Pancreas (tissue), 10 donors: ENCODE measurements at places on chromosomes 3 and 15. TPM values are rescaled to one million over a fixed set of nuclear protein-coding genes. Genes with fewer than 3 reads are reported as not detected.

Gene SLC9C1
- total RNA-seq, result not detected

Gene NEO1
- 22.1 TPM for total RNA-seq

Gene WWTR1
- 47.0 TPM for total RNA-seq

Gene GHRL
- 5.2 TPM for total RNA-seq

Gene BNC1
- total RNA-seq, result 0.06 TPM

Gene GPR62
- total RNA-seq, result not detected

Gene NPAP1
- total RNA-seq, result 0.09 TPM

Gene ARRDC4
- 10.8 TPM for total RNA-seq

Gene AADAC
- 6.2 TPM for total RNA-seq

Gene FGF7
- total RNA-seq, result 6.9 TPM

Gene P3H2
- total RNA-seq, result 4.1 TPM

Gene GRAMD2A
- not detected for total RNA-seq

Gene PPP1R14D
- not detected for total RNA-seq

DNA sequence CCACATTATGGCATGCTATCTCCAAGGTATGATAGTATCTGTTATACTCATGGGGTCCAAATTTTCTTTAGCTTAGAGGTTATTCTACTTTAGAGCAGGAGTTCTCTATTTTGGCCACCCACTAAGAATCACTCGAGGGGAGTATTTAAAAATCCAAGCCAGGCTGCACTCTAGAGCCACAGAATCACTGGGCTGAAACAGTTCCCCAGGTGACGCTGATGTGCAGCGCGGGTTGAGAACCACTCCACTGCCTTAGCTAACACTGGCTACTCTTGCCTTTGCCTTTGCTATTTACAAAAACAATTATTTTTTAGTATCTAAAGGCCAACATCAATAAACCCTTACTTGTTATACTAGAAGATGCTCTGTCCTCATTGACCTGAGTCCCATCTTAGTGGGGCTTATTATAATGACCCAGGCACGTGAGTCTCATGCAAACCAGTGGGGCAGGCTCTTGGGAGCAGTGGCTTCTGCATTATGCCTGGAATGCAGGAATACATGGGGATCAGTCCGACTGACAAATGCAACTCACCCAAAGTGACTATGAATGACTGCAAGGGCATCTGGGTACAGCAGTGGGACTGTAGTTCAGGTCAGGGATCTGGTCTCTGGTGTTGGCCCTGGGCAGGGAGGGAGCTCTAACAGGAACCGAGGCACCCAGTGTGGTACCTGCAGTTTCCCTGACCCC, 21.7 kb upstream of the CGNL1 start:
- no peak for DNase-seq

GRCh38 chr15:62605282-62605681, 437.3 kb upstream of the TPM1 start:
- DNase-seq, result no peak

DNA sequence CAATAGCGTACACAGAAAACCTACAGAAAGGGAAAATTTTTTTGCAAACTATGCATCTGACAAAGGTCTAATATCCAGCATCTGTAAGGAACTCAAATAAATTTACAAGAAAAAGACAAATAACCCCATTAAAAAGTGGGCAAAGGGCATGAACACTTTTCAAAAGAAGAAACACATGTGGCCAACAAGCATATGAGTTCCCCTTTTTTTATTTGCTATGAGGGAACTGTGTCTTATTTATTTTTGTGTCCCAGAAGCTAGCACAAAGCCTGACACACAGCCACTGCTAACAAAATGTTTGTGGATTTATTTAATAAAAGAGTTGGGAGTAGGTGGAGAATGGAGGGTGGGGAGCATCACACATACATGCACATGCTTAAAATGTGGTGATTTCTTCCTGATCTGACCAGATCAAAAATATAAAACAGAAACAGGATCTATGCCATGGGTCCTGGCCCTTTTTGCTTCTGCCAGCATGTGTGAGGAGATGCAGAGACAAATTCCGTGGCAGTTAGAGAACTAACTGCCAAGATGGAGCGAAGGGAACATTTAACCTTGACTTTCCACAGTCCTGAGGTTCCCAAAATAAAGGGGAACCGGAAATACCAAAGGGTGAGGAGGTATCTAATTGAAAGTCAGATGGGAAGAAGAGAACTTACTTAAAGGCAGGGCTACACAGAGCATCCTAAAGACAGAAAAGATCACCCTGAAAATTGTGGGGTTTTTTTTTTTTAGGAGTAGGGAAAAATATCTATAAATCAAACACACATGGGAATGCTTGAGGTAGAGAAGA, at the start of gene TMEM202:
Gene TMEM202 (plus strand): TSS at position 510 of the 793 bp plus-strand sequence. CDS start 22 bp downstream, at position 532.
- DNase-seq, result no peak

DNA sequence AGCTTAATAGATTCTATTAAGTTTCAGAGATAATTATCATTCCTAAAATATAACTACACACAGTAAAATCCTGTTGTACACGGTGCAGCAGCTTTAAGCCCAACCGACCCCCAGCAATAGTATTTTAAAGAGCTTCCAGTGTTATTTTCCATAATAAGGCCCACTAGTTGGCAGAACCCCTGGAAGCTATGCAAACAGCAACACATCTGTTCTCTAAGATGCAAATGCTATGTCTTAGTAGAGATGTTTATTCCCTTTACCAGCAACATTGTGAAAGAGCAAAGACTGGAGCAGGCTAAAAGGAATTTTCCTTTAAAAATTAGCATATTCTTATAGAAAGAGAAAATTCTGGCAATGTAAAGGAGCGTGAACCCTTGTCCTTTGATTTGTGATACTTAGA, 819.7 kb upstream of the ALCAM start:
- no peak for DNase-seq

DNA sequence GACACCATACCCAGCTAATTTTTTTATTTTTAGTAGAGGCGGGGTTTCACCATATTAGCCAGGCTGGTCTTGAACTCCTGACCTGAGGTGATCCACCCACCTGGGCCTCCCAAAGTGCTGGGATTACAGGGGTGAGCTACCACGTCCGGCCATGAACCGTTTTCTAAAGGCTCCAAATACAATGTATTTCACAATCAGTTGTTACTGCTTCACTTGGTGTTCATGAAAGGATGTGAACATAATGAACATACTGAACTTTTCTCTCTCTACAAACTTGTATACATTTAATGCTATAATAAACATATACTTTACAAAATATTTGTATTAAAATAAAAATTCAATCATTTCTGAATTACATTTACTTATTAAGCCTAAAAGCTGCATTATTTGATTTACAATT, 28.9 kb downstream of the TBL1XR1 start:
- no peak for DNase-seq

DNA sequence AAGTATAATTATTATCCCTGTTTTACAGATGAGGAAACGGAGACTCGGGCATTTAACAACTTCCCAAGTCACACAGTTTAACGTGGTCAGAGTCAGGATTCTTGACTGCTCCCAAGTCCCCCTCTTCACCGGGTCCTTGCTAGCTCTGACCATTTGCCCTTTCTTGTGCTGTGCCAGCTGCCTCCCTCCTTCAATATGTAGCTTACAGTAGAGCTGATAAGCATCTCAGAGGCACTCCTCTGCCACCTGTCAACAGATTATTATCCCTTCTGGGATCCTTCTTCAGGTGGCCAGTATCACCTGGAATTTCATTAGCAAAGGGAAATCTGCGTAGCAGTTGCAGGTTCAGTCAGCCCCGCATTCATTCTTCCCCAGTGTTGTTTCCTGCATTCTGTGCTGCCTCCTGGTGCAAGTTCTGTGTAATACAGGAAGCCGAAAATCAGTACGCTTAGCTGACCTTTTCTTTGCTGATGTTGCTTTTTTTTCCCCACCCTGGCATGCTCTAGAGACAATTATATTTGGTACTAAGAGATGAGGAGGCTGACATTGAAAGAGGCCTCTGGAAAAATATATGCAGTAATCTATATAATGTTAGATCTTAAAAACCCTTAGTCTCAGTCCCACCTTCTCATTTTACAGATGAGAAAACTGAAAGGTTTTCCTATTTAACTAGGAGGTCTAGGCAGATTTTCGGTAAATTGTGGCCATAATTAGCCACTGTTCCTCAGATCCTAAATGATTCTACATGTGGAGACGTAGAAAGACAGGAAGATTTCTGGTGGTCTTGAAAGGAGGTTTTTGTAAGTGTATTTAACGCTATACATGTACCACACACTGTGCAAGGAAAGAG, 24.8 kb downstream of the TMOD2 start:
- peak; percentile 67 for DNase-seq

- no peak for DNase-seq
These were observed 5.2 kb upstream of the C3orf85 start for GRCh38 chr3:109131276-109131675.

DNA sequence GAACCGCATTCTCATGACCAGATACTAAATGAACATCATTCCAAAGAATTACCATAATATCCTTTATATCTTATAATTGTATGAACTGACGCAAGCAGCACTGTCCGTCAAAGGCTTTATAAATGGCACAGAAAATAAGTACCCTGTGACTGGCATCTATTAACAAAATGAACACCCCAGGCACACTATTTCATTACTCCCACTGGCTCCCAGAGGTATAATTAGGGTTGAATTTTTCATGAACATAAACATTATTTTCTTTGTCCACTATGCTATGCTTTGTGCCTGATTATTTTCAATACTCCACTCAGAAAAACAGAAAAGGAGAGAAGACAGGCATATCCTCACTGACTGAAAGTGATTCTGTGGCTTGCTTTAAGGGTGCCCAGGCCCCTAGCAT, 71.1 kb downstream of the LYZL4 start:
- DNase-seq, result no peak

- no peak for DNase-seq
These were observed 471 bp downstream of the NKIRAS1 start for GRCh38 chr3:23916152-23916885.

GRCh38 chr15:65421360-65422215, 1.2 kb downstream of the IGDCC4 start:
- DNase-seq, result peak; percentile 67

GRCh38 chr15:34214135-34214534, 4.2 kb upstream of the KATNBL1 start:
- DNase-seq, result no peak

DNA sequence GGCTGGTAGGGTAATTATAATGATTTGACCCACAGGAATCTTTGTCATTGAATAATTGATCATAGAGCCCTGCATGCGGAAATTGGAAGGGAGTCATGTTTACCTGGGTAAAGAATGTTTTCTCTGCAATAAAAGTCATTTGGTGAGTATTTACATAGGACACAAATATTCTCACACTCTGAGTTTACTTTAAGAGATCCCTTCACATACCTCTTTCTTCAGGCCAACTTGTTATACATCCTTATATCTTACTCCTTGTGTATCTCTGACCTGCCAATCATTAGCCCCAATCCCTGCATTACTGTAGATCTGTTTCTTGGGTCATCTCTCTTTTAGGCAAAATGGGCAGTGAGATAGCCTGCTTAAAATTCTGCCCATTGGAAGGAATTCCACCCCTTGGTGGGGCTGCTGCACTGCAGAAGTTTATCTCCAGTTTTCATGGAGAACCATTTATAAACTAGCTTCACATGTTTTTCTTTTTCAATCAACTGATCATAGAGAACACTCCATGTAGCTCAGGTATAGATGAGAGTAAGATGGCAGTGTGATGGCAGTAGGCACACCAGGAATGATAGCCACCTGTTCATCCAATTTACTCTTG, 46.2 kb downstream of the ILDR1 start:
- DNase-seq, result no peak

GRCh38 chr15:68272721-68273271, 4.7 kb upstream of the FEM1B start:
- DNase-seq, result no peak

DNA sequence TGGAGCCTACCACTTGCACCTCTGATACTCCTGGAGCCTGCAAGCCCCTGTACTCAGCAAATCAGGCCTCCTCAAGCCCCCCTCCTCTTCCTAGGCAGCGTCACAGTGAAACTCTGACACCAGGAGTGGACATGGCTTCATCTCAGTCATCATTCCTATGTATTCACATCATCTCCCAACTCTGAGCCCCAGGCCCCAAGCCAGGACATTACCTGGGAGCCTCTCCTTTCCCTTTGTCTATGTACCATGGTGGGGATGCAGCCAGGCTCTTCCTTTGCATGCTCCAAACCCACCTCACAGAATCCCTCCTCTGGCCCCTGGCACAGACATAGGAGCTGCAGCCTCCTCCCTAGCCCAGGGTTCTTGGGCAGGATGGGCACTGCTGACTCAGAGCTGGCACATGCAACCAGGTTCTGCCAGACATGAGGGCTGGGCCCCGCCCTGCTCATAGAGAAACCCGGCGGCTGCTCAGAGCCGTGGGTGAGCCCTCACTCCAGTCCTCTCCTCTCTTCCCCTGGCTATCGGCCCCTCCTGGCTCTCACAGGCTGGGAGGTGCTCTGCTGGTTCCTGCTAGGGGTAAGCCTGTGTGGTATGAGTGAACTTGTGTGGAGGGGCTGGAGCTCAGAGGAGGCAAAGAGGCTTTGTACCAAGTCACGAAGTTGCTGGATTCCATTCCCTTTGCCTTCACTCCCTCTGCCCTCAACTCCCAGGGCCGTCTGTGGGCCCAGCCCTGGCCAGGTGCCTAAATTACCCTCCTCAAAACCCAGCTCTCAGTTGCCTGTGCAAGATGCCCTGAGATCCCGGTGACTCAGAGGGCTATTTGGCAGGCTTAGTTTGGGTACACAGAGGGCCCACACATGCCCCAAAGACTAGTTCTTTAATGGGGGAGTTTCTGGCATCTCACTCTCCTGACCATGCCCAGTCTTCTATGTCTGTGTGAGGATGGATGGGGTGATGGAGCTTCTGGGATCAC, 1.9 kb upstream of the PLCD1 start:
- DNase-seq, result no peak

GRCh38 chr3:149009732-149010131, 18.4 kb downstream of the GYG1 start:
- DNase-seq, result no peak

DNA sequence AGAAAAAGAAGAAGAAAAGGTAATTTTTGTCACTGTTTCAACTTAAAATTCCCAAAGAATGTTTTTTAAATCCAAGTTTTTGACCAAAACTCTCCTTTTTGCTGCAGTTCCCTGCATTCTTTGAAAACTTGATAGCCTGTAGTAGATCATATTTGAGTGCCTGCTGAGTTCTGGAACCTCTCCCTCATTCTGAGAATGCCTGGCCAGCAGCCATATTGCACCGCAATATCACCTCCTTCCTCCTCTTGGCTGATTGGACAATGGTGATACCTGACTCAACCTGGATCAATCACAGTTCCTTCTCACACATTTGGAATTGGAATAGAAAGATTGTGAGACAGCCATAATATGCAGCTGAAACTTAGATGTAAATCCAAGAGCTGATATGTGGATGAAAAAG, 97.6 kb upstream of the GAP43 start:
- no peak for DNase-seq
